ENCODE measurements at places on chromosomes 11 and 22.

DNA sequence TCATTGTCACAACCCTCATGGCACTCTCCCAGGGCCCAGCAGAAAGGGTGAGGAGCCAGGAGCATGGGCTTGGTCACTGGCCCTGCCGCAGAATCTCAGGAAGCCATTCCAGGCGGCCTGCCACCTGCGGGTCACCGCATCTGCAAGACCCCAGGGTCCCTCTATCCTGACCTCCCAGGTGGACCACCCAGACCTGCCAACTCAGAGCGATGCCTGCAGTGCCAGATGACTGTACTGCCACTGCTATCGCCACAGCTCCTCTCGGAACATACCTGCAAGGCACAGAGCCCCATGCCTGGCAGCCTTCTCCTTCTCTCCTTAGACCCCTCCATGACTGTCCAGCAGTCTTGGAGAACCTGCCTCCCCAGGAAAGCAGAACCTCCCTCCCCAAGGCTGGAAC lies 26.4 kb upstream of the ELFN2 start:
- DNase-seq = no peak

- DNase-seq = no peak
Measured at GRCh38 chr11:2595204-2595603, 104.6 kb downstream of the KCNQ1OT1 start.

DNA sequence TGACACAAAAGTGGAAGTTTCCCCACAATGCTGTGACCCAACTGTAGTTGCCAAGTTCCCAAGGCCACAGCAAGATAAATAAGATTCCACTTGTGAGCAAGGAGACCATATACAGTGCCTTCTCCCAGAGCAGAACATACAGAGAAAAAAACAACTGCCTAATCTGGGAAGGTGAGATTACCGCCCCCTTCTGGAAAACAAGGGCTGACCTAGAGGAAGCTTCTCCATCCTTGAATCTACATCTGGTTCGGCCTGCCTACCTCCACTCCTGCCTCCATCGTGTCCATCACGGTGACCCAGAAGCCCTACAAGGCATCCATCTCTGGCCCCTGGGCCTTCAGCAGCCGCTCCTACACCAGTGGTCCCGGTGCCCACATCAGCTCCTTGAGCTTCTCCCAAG lies 6.1 kb upstream of the RNASEH2C start:
- DNase-seq = no peak

GRCh38 chr11:44633641-44634040 lies 68.2 kb downstream of the CD82 start:
- DNase-seq = no peak

- DNase-seq = no peak
Measured at GRCh38 chr11:11016943-11017342, 159.1 kb upstream of the ZBED5 start.

DNA sequence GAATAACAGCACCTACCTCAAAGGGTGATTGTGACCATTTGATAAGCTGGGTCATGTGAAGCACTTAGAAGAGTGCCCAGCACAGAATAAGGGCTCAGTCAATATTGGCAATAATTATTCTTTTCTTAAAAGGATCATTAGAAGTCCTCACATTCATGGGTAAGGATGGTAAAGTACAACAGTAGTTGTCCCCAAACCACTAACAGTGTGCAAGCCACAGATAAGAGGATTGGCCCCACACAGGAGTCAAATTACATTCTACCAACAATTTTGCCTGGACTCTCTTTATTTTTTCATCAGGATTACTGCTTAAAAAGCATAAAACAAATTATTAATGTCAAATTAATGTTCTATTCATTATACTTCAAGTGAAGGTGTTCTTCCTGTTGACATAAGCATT lies 271.5 kb upstream of the PDGFD start:
- no peak for DNase-seq

- DNase-seq = no peak
Measured at GRCh38 chr11:85652786-85653447, 5.2 kb downstream of the TMEM126A start.

- DNase-seq = no peak
Measured at GRCh38 chr11:133408936-133409335, 123.4 kb downstream of the OPCML start.

DNA sequence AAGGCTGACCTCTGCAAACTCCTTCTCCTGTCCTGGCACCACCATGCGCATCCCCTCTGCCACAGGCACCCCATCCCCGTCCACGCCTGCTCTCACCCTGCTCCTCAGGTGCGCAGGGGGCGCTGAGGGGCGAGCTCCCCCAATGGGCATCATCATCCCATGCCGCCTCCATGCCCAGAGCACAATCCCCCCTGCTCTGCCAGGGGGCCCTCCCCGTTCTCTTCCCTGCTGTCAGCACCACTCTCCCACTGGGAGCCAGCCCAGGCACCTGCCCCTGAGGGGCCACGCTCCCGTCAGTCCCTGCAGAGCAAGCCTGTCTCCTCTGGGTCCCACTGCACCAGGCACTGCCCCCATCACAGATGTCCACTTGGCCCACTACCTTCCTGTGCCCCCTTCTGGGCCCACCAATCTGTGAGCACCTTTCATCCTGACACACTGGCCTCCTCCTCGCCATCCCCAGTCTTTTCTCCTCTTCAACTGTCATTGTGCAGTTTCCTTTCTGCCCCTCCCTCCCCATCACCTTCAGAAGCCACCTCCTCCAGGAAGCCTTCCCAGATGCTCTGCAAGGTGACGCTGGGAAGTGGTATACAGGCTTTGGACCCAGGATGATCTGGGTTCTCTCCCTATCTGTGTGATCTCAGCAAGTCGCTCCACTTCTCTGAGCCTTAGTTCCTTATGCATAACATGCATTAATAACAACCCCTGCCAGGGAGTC lies 62.6 kb downstream of the CYTH4 start:
- no peak for DNase-seq

- no peak for DNase-seq
Measured at GRCh38 chr11:131880976-131881375, 510.6 kb downstream of the NTM start.

DNA sequence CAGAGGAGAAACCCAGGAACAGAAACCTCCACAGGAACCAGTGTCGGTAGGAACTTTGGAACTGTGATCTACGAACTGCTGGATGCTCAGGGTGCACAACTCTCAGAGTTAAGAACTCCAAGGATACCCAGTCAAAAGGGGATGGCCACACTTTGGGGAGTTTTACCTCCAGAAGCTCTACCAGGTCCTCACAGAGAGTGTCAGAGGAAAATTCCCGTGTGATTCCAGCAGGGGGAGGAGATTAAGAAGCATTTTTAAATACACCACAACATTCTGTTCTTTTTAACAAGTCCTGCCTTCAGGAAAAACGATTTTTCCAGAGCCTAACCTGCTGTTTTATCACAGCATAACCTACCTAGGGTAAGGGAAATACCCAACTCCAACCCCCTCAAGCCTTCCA lies 104.0 kb downstream of the SOX6 start:
- DNase-seq = no peak

- DNase-seq = no peak
Measured at GRCh38 chr11:67375320-67376055, 2.1 kb upstream of the CLCF1 start.

- DNase-seq = no peak
Measured at GRCh38 chr11:105274631-105275030, 135.1 kb upstream of the CARD18 start.

GRCh38 chr22:20271114-20271994 lies 3.2 kb upstream of the RTN4R start:
- DNase-seq = no peak

DNA sequence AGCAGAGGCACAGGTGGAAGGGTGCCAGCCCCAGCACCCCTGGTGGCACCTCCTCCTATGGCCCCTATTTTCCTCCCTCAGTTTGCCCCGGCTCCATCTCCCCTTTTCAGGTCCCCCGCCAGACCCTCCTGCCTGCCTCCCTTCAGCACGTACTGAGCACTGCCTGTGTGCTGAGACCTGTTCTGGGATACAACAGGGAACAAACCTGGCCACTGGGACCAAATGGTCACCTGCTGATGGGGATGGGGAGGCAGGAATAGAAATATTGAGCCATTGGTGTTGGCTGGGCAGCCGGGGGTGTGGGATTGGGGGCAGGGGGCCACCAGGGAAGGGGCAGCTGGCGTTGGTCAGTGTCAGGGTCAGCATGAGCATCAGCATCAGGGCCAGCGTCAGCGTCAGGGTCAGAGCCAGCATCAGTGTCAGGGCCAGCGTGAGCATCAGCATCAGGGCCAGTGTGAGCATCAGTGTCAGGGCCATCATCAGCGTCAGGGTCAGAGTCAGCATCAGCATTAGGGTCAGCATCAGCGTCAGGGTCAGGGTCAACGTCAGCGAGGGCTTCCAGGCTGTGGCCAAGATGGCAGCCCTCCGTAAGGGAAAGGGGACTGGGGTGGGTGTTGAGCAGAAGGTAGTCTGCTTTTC lies 7.5 kb downstream of the ZNF74 start:
- no peak for DNase-seq

GRCh38 chr11:109552376-109552775 lies 130.4 kb downstream of the C11orf87 start:
- no peak for DNase-seq

- no peak for DNase-seq
Measured at GRCh38 chr11:17699147-17700114, 19.9 kb upstream of the MYOD1 start.

DNA sequence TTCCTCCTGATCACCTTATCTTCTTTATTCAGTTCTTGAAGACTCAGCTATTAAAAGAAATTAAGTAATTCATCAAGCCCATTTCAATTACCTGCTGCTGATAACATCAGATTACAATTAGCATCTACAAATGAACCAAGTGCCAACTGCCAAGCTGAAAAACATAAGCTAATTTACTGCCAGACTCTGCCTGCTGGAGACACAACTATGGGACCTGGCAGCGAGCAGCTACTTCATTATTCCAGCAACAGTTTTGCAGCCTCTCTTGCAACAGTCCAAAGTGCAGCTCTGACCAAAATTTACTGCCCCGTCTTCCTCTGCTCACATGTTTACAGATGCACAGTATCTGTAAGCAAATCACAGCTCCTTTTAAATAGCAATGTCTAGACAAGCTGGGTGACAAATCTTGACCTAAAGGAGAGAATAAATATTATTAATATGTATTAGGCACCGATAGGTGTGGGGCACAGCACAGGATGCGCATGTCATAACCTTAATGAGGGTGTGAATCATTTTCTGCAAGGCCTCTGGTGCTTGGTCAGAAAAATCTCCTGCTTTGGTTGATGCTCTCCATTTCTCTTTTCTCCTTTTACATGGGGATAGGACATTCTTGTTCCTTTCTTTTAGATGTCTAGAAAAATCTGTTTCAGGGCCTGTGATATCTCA lies 232.2 kb upstream of the PITPNB start:
- no peak for DNase-seq

DNA sequence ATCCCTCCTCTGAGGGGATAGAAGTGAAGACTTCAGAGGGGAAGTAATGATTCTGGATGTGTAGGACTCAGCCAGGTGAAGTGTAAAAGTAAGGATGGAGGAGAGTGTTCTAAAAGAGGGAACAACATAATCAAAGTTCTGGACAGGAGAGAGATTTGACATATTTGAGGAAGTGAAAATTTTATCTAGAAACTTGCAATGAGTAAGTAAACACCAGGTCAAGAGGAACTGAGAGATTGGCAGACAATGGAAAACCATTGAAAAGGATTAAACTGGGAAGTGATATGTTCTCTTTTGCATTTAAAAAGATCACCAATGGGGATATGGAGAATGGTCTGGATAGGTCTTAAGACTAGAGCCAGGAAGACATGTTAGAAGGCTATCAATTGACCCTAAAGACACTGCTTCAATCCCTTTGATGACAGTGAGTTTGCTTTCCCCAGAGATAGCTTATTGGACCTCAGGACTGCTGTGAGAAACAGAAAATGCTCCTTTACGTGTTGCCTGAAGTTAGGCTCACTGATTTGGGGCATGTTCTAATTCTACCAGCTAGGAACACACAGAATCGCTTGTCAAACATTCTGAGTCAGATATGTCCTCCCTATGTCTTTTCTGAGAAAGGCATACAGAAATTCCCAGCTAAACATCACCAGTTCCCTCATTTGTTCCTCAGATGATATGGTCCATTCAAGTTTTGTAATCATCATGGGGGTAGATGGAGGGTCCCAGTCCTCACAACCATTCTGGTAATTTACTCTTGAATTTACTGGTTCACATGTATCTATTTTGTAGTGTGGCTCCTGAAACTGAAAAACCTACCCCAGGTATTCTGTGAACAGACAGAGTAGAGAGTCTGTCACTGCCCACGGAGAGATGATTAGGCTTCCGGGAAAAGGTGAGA lies 144.9 kb downstream of the MAML2 start:
- no peak for DNase-seq

DNA sequence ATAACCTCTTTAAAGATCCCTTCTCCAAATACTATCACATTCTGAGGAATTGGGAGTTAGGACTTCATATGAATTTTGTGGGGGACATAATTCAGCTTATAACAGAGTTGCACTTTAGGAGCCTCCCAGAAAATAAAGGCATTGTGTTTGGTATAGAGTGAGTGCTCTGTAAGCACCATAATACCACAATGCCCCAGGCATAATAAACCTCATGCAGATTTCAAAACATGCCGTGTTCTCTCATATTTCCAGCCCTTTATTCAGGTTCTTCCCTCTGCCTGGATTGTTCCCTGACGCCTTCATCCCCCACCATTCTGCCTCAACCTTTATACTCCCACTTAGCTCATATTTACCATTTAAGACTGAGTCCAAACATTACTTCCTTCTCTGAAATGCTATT lies 398.8 kb upstream of the FAT3 start:
- no peak for DNase-seq

DNA sequence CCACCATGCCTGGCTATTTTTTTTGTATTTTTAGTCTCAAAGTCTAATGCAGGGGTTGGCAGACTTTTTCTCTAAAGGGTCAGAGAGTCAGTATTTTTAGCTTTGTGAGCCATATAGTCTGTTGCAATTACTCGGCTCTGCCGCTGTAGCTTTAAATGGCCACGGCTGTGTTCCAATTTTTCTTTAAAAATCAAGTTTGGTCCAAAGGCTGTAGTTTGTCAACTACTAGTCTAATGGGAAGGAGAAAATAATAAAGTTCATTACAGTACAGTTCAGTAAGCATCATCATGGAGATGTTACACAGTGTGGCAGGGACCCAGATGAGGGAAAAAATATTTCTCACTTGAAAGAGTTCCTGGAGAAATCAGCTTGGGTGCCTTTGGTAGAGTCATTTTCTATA lies 107.6 kb downstream of the CSNK2A3 start:
- no peak for DNase-seq

DNA sequence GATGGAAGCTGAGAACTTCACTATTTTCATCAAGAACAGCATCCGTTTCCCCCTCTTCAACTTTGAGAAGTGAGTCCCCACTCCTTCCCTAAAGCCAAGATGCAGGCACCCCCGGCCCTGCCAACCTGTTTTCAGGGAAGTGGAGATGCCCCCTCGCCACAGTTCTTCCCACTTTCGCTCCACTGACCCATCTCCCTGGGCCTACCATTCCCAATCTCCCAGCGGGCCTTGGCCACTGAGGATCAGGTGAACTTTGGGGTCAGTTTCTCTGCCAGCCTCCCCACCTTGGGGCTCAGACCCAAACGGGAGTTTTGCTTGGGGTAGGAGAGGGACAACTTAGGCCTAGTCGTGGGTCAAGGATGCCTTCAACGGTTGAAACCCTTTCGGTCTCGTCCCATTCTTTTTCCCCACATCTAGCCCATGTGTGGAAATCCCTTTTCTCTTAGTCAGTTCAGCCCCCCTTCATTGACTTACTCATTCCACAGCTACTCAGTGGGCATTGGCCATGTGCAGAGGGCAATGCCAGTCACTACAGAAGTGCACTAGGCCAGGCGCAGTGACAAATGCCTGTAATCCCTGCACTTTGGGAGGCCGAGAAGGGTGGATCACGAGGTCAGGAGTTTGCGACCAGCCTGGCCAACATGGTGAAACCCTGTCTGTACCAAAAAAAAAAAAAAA lies 10.6 kb downstream of the P2RX3 start:
- no peak for DNase-seq

- no peak for DNase-seq
Measured at GRCh38 chr11:40825201-40825834, 634.1 kb downstream of the LRRC4C start.

- no peak for DNase-seq
Measured at GRCh38 chr11:71071736-71072509, 180.5 kb downstream of the SHANK2 start.
